ENCODE measurements at places on chromosomes 6 and 20.

DNA sequence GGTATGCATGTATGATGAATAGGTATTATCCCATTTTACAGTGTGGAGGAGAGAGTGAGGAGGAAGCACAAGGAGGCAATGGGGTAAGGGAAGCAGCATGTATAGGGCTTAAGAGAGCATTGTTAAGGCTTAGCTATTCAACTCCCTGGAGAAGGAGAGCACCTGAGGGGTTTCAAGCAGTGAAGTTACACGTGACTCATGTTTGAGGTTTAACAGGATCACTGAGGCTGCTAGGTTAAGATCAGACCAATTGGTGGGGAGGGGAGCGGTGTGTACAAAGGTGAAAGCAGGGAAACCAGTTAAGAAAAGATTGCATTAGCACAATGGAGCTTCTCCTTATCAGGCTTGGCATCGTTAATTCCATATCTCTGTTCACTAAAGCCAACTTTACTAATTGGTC is 64.4 kb upstream of the NHSL1 start:
- DNase-seq = no peak
- H3K27ac ChIP-seq = no peak overlapping the region
- no peaks in the 10 kb centered on the region for H3K36me3 ChIP-seq
- no peaks in the 10 kb centered on the region for H3K27me3 ChIP-seq
- no peak overlapping the region for H3K4me3 ChIP-seq

GRCh38 chr6:145829950-145830349 is 15.4 kb upstream of the FBXO30 start:
- H3K27ac ChIP-seq = no peak overlapping the region
- no peaks in the 10 kb centered on the region for H3K36me3 ChIP-seq
- H3K27me3 ChIP-seq = no peaks in the 10 kb centered on the region
- peaks cover 3% of the 10 kb centered on the region for H3K4me1 ChIP-seq

GRCh38 chr6:105898286-105898685 is 187.8 kb upstream of the PRDM1 start:
- no peak overlapping the region for H3K27ac ChIP-seq
- no peaks in the 10 kb centered on the region for H3K36me3 ChIP-seq
- H3K27me3 ChIP-seq = no peaks in the 10 kb centered on the region
- no peaks in the 10 kb centered on the region for H3K4me1 ChIP-seq
- peak; percentile 58 for DNase-seq

- H3K27me3 ChIP-seq = no peaks in the 10 kb centered on the region
- no peak overlapping the region for H3K27ac ChIP-seq
- no peaks in the 10 kb centered on the region for H3K36me3 ChIP-seq
- no peak overlapping the region for H3K4me3 ChIP-seq
Measured at GRCh38 chr20:24805456-24806238, 143.4 kb upstream of the CST7 start.
